NCI-H2029 treated with DMSO at 0.1 percent for 48 hours (cell line): ENCODE measurements at places on chromosomes 3 and 15.

GRCh38 chr15:101478701-101479341 is 10.7 kb downstream of the PCSK6 start:
- no peak for DNase-seq

DNA sequence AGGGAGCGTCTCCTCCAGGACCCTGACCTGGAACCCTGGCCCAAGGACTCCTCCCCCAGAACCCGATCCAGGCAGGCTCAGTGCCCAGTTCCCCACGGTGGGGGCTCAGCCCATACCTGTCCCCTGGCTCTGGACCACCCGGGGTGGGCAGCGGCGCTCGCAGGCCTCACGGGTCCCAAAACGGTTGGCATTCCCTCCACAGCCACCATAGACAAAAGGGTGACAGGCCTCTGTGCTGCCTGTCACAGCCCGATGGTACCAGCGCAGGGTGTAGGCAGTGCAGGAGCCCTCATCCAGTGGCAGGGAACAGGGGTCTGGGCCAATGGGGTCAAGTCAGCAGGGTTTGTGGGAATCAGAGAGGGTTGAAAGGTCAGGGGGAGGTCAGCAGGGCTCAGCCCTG is 1.1 kb upstream of the UCN2 start:
- no peak for DNase-seq

DNA sequence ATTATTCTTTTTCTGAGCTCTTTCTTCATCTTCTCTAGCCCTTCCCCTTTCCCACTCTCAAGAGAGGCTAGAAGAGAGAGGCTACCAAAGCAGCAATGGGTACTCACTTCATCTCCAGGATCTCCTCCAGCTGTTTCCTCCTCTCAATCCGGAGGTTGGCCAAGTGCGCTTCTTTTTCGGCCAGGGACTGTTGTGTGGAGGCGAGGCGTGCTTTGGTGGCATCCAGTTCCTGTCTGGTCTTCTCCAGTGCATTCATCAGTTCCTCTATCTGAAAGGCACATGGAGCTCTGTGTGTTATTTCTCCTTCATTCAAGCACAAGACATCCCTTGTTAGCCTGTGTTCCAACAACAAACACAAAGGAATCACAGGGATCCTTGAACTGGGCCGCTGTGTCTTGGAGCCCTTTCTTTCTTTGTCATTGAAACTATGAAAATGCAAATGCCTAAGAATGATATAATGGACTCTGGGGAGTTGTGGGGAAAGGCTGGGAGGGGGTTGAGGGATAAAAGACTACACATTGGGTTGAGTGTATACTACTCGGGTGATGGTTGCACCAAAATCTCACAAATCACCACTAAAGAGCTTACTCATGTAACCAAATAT is 401.3 kb upstream of the WNT5A start:
- DNase-seq = no peak

DNA sequence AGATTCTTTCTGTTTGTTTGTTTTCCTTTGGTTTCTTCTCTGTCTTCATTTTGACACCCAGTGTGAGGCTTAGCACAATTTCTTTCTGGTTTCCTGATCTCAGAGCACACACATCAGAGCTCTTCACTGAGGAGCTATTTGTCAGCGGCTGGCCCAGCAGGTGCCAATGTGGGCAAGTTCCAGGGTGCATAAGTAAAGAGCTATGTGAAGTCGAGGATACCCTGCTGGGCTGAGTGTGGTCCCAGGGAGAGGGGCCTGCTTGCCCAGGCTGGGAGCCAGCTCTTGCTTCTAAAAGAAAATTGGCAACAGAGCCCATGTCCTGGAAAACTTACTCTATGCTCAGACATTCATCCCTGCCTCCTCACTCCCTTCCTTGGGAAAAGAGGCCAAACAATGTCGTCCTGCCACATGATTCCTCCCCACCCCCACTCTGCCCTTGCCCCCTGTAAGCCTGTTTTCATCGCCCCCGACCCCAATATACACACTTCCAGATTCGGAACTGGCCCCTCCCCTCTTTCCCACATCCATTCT is 101.2 kb downstream of the ST8SIA2 start:
- DNase-seq = no peak

GRCh38 chr3:9339761-9340471 is 22.9 kb upstream of the THUMPD3 start:
- no peak for DNase-seq

- no peak for DNase-seq
These were observed 45.0 kb downstream of the EHHADH start for GRCh38 chr3:185208823-185209222.

GRCh38 chr3:147613725-147614124 is 204.6 kb downstream of the ZIC1 start:
- DNase-seq = no peak

DNA sequence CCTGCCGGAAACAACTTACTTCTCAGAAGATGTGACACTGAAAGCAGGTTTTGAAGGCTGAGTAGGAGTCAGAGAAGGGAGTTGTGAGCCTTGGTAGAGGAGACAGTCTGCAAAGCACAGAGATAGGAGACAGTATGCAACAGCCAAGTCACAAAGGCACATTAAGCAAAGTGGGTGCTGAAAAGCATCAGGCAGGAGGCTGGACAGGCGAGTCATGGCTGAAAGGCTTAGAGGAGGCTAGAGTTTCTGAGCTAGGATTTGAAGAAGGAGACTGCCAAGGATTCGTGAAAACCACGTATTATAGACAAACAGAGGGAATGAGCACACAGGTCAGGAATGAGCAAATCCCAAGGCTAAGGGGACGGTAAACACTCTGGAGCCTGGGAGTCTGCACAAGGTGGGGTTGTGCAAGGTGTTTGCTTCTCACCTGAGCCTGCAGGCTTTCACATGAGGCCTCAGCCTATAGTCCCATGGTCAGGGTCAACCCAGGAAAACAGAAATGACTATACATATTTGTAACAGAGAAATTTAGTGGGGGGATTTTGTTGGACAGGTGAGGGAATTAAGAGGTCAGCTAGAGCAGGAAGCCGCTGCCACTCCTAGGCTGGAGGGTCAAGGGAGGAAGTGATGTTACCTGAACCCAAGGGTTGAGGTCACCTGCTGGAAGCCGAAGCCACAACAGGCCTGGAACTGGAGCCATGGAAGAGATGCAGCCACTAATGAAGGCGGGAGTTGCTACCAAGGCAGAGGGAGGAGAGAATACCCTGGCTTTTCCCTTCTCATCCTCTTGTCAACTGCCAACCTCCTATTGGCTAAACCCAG is 23.1 kb upstream of the TRIM71 start:
- peak; percentile 29 for DNase-seq

DNA sequence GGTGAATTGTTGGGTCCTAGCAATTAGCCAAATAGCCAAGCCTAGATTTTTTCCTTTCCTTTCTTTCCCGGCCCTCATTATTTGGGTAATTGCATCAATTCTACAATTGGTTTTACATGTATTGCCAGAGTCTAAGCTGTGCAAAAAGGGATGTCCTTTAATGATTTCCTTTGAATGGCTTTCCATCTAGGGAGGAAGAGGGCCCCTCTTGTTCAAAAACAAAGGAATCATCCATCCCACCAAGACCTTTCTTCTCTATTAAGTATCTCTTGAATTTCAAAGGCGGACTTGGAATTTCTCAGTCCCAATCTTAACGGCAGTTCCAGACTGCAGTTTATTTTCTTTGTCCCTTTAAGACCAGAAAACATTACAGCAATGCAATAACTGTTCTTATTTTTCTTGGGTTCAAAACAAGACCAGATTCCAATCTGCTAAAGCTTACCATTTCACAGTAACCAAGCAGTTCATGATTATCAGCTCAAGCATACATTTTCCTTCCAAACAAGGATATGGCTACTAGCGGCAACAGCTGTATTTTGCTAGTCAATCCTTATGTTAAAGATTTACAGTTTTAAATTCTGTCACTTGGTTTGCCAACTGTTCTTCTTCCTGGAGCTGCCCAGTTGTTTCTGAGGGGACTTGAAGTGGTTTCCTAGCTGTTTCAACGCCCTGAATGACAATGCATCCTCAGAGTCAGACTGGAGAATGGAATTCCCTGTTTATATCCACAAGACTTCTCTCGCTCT is 91.4 kb upstream of the LRIG1 start:
- DNase-seq = no peak
